ENCODE measurements at places on chromosomes 11 and 22. TPM values are rescaled to one million over a fixed set of nuclear protein-coding genes. Genes with fewer than 3 reads are reported as not detected.
A peak's percentile ranks its signal among the peaks of the same experiment; 100 is the strongest.

GRCh38 chr11:102810950-102811660 lies 13.1 kb upstream of the MMP1 start:
- DNase-seq: peak; percentile 34

APOBEC3F gene
- total RNA-seq: 10.2 TPM

- no peak for DNase-seq
Measured at GRCh38 chr11:44592125-44592940, 26.9 kb downstream of the CD82 start.

CDKN1C gene
- total RNA-seq: 9.0 TPM

GRCh38 chr11:73415854-73416615 lies 39.8 kb downstream of the RELT start:
- DNase-seq: no peak

C22orf15 gene
- not detected for total RNA-seq

- DNase-seq: no peak
Measured at GRCh38 chr11:65118097-65118837, 766 bp upstream of the ZNHIT2 start.

CARD16 gene
- total RNA-seq: 68.7 TPM

GRCh38 chr11:17386331-17387084 lies 2.0 kb downstream of the KCNJ11 start:
- peak; percentile 31 for DNase-seq

GRCh38 chr22:38549101-38549894 lies 20.7 kb downstream of the DMC1 start:
- no peak for DNase-seq

GRCh38 chr11:78961937-78962701 lies 387.5 kb upstream of the NARS2 start:
- DNase-seq: peak; percentile 29

HTR3B gene
- not detected for total RNA-seq

DNA sequence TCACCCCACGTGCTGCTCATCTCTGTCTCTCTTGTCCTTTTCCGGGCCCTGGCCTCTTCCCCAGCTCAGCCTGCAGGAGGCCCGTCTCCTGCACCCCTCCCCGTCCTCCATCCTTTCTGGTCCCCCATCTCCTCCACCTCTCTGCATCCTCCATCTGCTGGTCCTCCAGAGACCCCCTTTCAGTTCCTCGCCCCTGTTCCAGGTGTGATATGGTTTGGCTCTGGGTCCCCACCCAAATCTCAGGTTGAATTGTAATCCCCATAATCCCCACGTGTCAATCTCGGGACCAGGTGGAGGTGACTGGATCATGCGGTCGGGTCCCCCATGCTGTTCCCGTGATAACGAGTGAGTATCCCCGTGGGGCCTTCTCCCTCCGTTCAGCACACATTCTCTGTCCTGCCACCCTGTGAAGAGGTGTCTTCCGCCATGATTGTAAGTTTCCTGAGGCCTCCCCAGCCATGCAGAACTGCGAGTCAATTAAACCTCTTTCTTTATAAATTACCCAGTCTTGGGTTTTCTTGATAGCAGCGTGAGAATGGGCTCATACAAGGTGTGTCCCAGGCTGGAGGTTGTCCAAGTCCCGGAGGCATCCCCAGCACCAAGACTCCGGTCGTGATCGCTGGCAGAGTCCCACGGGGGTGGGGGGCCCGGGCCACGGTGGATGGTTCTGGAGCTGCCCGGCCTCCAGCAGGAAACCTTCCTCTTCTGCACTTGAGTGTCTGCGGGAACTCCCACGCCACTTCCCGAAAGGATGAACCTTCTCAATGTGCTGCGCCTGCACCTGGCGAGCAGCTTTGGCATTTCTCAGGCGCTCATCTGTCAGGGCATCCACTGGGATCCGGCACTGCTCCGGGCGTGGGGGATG lies 29.0 kb upstream of the TOLLIP start:
- DNase-seq: no peak

SCGB1A1 gene
- not detected for total RNA-seq

PAMR1 gene
- not detected for total RNA-seq

DNA sequence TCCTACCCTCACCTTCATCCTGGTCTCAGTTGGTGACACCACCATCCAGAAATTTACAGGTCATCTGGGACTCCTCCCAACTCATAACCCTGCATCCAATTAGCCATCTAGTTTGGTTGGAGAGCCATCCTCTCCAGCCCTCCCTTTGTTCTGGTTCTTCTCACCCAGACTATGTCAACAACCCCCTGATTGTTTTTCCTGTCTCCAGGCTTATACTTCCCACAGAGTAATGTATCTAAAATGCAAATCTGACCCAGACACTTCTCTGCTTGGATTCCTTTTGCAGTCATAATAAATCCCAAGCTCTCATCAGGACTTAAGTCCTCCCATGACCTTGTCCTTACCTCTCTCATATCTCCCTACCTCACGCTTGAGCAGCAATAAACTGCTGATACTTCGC lies 3.0 kb downstream of the TTC12 start:
- DNase-seq: no peak

ACTN3 gene
- 0.18 TPM for total RNA-seq

GRCh38 chr11:69203901-69204245 lies 48.1 kb downstream of the SMIM38 start:
- DNase-seq: no peak

SPDYC gene
- not detected for total RNA-seq

- DNase-seq: peak; percentile 97
Measured at GRCh38 chr11:75468534-75469340, 35.7 kb upstream of the KLHL35 start.

DNA sequence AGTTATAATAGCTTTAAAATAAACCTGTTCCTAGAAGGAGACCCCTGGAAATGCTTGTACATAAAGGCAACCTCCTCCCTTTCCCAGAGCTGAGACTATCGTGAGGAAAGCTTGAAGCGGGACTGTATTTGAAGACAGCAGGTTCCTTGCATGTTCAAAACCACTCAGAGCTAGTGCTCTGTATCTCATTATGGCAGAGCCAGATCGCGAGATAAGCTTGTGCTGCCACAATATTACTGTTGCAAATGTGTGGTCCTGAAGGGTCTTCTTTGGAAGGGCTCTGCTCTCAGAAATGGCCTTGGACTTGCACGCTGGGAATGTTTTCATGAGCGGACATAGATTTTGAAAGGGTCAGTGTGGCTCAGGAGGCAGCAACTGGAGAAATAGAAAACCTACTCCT lies 168.2 kb downstream of the KIRREL3 start:
- no peak for DNase-seq

GRCh38 chr11:123083623-123084029 lies 21.7 kb upstream of the HSPA8 start:
- DNase-seq: peak; percentile 96

DNA sequence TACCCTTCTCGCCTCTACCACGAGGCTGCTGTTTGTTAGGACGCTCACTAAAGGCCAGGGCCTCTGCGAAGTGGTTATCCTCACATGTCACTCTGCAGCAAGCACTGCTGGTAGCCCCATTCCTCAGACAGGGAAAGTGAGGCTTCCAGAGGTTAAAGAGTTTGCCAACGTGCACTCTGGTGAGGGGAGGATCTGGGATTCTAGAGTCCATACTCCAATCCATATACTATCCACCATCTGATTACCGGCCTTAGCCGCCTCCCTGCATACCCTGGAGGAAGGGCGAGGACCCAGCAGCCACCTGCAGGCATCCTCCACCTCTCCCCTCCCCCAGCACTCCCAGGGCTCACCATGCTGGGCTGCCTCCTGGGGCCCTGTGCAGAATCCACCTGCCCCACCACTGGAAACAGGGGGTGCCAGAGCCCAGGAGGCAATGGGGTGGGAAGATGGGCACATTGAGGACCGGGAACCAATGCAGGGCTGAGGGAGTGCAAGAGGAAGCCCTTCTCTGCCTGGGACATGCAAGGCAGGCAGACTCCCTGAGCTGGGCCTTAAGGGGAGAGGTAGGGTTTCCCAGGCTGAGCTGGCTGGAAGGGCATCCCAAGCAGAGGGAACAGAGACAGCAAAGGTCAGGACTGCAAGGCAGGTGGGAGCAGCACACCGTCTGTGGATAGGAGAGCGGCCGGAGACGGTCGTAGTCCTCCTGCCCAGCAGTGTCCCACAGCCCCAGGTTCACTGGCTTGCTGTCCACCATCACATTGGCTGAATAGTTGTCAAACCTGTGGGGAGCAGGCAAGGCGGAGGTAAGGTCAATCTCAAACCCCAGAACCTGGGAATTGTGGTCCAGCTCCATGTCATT lies 11.7 kb downstream of the RAC2 start:
- no peak for DNase-seq

- DNase-seq: no peak
Measured at GRCh38 chr11:131649856-131650255, 279.4 kb downstream of the NTM start.

TCN1 gene
- not detected for total RNA-seq

DNA sequence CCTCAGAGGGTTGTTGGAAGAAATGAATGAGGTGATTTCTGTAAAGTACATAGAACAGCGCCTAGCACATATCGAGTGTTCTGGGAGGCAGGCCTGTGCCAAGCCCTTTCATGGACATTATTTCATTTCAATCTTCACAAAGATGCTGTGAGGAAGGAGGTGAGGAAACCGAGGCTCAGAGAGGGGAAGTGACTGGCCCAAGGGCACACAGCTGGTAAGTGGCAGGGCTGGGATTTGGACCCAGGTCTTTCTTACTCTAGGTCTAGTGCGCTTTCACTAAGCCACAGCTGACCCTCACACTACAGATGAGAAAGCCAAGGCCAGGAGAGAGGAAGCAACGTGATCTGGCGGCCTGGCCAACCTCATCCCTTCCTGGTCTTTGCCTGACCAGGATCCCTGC lies 2.0 kb downstream of the PELI3 start:
- DNase-seq: no peak

GRCh38 chr11:125441648-125442410 lies 54.2 kb downstream of the FEZ1 start:
- no peak for DNase-seq

KRTAP5-11 gene
- not detected for total RNA-seq

GRCh38 chr11:27563201-27563600 lies 56.6 kb upstream of the LIN7C start:
- DNase-seq: peak; percentile 7

GRCh38 chr22:17241576-17242330 lies 22.5 kb upstream of the ADA2 start:
- DNase-seq: no peak

DNA sequence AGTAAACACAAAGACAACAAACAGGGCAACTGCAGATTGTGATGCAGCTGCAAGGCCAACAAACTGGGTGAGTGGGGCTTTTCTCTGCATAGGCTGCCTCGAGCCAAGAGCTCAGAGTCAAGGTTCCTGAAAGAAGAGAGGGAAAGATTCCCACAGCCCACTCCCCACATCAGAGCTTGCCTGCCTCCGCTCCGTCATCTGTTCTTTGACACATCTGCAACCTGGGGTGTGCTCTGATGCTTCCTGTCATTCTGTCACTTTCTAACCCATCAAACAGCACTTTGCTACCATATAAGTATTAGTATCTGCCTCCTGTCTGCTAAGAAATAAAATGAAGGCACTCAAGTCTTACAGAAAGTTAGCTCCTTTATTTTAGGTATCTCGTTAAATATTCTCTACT lies 46.9 kb downstream of the C22orf31 start:
- no peak for DNase-seq
